Left colon (tissue), 2 donors: ENCODE measurements at places on chromosomes 1 and 21. TPM values are rescaled to one million over a fixed set of nuclear protein-coding genes. Genes with fewer than 3 reads are reported as not detected.

DNA sequence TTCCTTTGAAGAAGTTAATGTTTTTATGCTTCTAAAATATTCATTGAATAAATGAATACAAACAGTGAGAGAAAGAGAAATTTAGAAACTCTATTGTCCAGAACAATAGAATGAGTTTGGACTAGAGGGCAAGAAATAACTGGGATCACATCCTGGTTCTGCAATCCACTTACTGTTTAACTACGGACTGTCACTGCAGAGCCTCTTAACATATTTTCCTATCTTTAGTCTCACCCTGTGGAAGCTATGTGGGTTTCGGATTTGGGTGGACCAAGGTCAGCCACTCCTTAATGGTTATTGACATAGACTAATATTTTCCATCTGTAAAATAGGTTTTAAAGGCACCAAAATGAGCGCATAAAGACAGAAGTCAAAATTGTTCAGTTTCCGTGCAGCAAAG lies 116.6 kb downstream of the UBE2U start:
- no peak for DNase-seq

DNA sequence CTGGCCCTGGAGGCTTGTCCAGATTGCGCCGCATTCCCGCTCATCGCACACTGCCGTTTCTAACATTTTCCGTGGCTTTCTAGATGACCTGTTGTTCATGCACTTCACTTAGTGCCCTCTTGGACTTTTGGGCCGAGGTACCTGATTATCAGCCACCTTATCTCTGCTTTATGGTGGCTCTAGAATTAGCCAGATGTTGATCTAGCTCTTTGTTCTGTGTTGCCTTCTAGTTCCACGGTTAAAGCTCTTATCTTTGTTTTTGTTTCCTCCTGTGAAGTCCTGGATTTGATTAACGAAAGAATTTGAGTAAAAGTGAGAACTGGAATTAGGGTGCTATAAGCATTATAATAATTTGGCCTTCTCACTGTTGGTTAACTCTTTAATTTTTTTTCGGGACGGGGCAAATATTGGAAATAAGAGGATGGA lies 945 bp downstream of the RNPEP start:
- no peak for DNase-seq

- no peak for DNase-seq
Measured at GRCh38 chr1:56584910-56585528, 5.7 kb upstream of the PLPP3 start.

The RHEX gene
- total RNA-seq, result 0.43 TPM

- no peak for DNase-seq
Measured at GRCh38 chr1:40241362-40241761, 6.4 kb upstream of the TMCO2 start.

DNA sequence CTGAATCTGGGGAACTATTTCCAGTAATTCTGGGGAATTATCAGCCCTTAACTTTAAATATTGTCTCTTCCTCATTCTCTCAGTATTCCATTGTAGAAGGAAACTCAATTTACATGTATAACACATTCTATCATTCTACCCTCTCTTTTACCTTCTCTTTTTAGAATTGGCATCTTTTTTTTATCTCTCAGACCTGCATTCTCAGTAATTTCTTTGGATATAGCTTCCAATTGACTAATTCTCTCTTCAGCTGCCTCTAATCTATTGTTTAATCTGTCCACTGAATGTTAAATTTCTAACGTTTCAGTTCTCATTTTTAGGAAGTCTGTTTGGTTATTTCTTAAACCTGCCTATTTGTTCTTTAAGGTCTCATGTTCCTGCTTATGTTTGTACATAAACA lies 33.0 kb downstream of the MAB21L3 start:
- no peak for DNase-seq

GRCh38 chr1:199448646-199449045 lies 578.9 kb upstream of the NR5A2 start:
- no peak for DNase-seq

The TNNT2 gene
- 0.31 TPM for total RNA-seq

DNA sequence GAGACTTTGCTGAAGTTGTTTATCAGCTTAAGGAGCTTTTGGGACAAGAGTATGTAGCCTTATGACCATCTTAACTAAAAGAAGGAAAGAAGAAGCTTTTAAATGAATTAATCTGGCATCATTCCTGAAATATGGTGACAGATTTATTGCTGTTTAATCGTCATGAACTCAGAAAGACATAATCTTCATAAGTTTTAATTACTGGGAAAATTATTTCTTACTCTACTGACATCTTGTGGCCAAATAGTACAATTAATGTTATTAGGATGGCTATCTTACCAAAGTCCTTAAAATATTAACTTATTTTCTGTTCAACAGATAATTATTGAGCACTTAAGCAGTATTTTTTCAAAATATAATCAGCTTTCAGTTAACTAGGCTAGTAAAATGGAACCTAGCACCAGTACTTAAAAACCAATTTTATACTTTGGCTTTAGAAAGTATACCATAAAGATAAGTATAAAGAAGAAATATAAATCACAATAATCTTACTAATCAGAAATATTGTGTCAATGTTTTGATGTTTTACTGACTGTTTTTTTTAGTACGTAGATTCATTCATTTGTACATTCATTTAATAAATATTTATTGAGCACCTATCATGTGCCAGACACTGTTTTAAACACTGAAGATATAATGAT lies 34.7 kb upstream of the GPR25 start:
- DNase-seq, result no peak

DNA sequence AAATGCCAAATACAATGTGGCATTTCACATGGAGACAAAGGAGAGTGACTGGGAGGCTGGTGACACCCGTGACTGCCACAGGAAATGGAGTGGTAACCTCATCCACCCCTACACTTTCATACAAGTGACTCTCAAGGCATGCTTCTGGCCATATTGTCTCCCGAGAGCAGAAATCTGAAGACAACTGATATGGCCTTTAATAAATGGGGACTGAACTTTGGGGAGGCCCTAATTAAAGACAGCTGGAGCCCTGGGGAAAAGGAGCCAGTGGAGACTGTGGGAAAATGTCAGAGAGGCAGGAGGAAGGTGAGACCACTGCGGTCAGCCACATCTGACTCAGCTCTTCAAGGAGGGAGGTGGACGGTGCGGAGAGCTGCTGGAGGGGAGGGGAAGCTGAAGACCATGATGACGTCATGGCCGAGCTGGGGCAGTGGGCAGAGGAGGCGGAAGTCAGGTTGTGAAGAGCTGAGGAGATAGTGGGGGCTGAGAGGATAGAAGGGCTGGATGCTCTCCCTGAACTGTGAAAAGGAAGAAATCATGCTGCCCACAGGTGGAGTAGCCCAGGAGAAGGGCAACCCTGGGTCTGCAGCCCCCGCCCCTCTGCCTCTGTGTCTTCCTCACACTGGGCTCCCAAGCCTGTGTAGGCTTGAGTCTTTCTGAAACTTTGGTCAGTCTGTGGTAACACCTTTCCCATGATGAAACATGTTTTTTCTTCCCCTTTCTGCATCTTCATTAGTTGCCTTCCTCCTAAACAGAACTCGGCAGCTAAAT lies 14.0 kb upstream of the NCF2 start:
- no peak for DNase-seq

DNA sequence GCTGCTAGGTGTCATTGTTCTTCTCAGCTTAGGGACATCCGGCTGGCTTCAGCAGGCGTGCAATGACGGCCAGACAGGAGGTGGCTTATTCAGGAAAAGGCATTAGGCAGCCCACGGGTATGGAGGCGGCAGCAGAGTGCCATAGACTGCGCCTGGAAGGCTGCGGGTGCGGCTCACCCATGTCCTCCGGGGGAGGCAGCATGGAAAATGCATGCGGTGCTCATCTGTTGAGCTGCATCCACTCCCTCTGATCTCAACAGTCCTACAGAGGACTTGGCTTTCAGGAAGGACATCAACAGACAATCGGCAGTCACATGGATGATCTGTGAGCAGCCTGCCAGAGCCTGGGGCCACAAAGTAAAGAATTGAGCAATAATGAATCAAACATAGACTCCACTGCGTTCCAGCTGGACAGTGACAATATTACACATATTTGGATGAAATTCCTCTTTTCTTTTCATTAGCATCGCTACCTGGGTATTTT lies 42.9 kb downstream of the UMODL1 start:
- DNase-seq, result no peak

DNA sequence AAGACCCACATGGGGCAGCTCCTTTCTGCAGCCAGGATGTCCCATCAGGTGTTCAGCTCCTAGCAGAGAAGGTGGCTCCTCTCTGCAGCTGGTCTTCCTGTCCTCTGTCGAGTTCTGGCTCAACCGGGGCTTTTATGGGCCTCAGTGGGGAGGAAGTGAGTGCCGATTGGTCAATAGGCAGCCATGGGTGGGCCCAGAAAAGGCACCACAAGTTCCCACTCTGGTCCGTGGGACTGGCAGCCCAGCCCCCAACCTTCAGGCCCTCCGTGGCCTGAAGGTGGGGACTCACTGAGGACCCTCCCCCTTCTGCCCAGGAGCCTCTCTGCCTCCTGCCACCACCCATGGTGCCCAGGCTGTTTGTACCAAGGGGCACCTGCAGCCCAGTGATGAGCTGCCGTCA lies 161.7 kb upstream of the DUSP10 start:
- no peak for DNase-seq

- no peak for DNase-seq
Measured at GRCh38 chr1:204073837-204074273, 940 bp downstream of the SOX13 start.
